Uterine smooth muscle cell (primary cell): ENCODE measurements at places on chromosomes 11 and 22. TPM values are rescaled to one million over a fixed set of nuclear protein-coding genes. Genes with fewer than 3 reads are reported as not detected.

Gene FERMT3
- total RNA-seq: 3.2 and 4.8 TPM in 2 replicates

Gene MRGPRE
- total RNA-seq: not detected in 2 replicates

Gene TRIM48
- total RNA-seq: not detected in 2 replicates

Gene BATF2
- total RNA-seq: 0.50 and 0.77 TPM in 2 replicates

Gene MOGAT2
- not detected in 2 replicates for total RNA-seq

Gene NAALADL1
- 24.7 and 31.5 TPM in 2 replicates for total RNA-seq

Gene CRYBB2
- not detected in 2 replicates for total RNA-seq

Gene SLC17A6
- total RNA-seq: not detected in 2 replicates

Gene ZNF214
- total RNA-seq: 5.6 and 7.0 TPM in 2 replicates

Gene APOBEC3H
- total RNA-seq: not detected in 2 replicates

Gene PTPN5
- under 0.01 TPM in 1 of 2 replicates, not detected in the other for total RNA-seq

Gene GRK3
- total RNA-seq: 2.2 and 3.1 TPM in 2 replicates

Gene OR5B21
- total RNA-seq: not detected in 2 replicates

Gene BAIAP2L2
- 5.1 and 7.2 TPM in 2 replicates for total RNA-seq

Gene FXYD2
- total RNA-seq: not detected in 2 replicates

Gene PLEKHB1
- 0.33 and 2.5 TPM in 2 replicates for total RNA-seq

Gene RBMXL2
- 0.11 and 0.25 TPM in 2 replicates for total RNA-seq

Gene CBLIF
- not detected in 2 replicates for total RNA-seq

Gene SUSD2
- 1.9 and 8.6 TPM in 2 replicates for total RNA-seq

Gene DERL3
- 0.44 and 2.0 TPM in 2 replicates for total RNA-seq

Gene HPS4
- 39.3 and 42.5 TPM in 2 replicates for total RNA-seq

Gene TMPRSS4
- not detected in 2 replicates for total RNA-seq

Gene BIK
- total RNA-seq: not detected in 2 replicates

Gene ROBO3
- 9.1 and 13.4 TPM in 2 replicates for total RNA-seq

Gene RAC2
- 4.0 and 7.7 TPM in 2 replicates for total RNA-seq

Gene YPEL4
- total RNA-seq: 0.66 and 1.6 TPM in 2 replicates

Gene FAM83F
- under 0.01 TPM in 1 of 2 replicates, not detected in the other for total RNA-seq

Gene DBX1
- total RNA-seq: not detected in 2 replicates

Gene MAJIN
- total RNA-seq: not detected in 2 replicates

Gene GLYATL2
- total RNA-seq: 0.62 and 1.4 TPM in 2 replicates

Gene OR52N4
- not detected in 2 replicates for total RNA-seq

Gene OR2AG1
- not detected in 2 replicates for total RNA-seq

Gene SCN3B
- total RNA-seq: under 0.01 and 0.12 TPM in 2 replicates

Gene TRIM51
- total RNA-seq: not detected in 2 replicates

Gene HBD
- 0.25 and 0.77 TPM in 2 replicates for total RNA-seq

Gene SIDT2
- total RNA-seq: 10.4 and 13.9 TPM in 2 replicates

Gene HIC2
- 2.4 and 2.7 TPM in 2 replicates for total RNA-seq

Gene MB
- total RNA-seq: not detected in 2 replicates

Gene CTSW
- total RNA-seq: 0.12 TPM in 1 of 2 replicates, not detected in the other

Gene ZPR1
- total RNA-seq: 49.2 and 65.3 TPM in 2 replicates

Gene KBTBD3
- 2.9 and 4.1 TPM in 2 replicates for total RNA-seq

Gene APOA1
- total RNA-seq: 0.62 and 1.4 TPM in 2 replicates

Gene PKP3
- 0.66 and 0.87 TPM in 2 replicates for total RNA-seq

Gene ISX
- total RNA-seq: not detected in 2 replicates

Gene PDE2A
- 0.50 and 0.77 TPM in 2 replicates for total RNA-seq

Gene TEX54
- not detected in 2 replicates for total RNA-seq

Gene SLC6A5
- total RNA-seq: not detected in 2 replicates

Gene B4GALNT4
- 1.00 and 1.8 TPM in 2 replicates for total RNA-seq

Gene YAP1
- 158 and 240 TPM in 2 replicates for total RNA-seq

Gene ACRV1
- not detected in 2 replicates for total RNA-seq

Gene NEFH
- total RNA-seq: 0.37 and 0.44 TPM in 2 replicates

Gene FGF4
- total RNA-seq: not detected in 2 replicates
